ENCODE measurements at places on chromosomes 7 and 10.

DNA sequence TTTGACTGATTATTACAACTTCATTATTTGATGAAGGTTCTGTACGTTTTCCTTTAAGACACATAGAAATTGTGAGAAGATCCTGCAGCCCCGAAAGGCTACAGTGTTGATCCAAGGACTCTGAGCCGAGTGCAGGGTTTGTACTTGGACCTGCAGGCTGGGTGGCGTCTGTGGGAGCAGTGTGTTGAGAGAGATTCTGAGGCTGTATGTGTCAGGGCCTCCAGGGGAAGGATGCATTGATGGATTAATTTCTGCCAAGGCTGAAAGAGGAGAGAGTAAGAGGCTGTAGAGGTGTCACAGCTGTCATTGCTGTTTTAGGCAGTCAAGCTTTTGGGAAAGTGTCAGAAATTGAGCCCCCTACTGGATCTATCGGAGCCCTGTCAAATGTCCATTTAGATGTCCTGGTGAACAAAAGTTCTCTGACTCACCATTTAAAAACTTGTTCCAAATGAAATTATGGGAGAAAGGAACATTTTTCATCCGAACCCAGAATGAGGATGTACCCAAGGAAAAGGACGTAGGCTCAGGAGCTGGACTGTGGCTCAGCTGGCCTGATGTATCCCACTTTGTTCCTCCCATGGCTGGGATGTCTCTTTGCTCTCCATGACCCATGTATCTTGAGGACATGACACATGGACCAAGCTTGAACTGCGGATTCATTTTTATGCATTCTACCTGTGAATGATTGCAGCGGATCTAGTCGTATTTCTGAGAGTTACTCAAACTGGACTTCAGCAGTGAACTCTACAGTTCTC, 102.2 kb downstream of the TCF7L2 start:
- no peak for DNase-seq
- no peaks in the 10 kb centered on the region for H3K4me1 ChIP-seq
- no peak overlapping the region for H3K4me3 ChIP-seq
- no peaks in the 10 kb centered on the region for H3K36me3 ChIP-seq

GRCh38 chr7:6402041-6402440, 45.7 kb downstream of the DAGLB start:
- H3K4me3 ChIP-seq = no peak overlapping the region
- no peaks in the 10 kb centered on the region for H3K4me1 ChIP-seq
- DNase-seq = no peak
- peaks cover 59% of the 10 kb centered on the region for H3K36me3 ChIP-seq
- no peaks in the 10 kb centered on the region for H3K27me3 ChIP-seq
- no peak overlapping the region for H3K27ac ChIP-seq

- no peak for DNase-seq
- no peaks in the 10 kb centered on the region for H3K36me3 ChIP-seq
- no peak overlapping the region for H3K4me3 ChIP-seq
- H3K27ac ChIP-seq = no peak overlapping the region
- no peaks in the 10 kb centered on the region for H3K4me1 ChIP-seq
- H3K27me3 ChIP-seq = no peaks in the 10 kb centered on the region
These were observed 25.1 kb downstream of the MNX1 start for GRCh38 chr7:156985101-156985992.

DNA sequence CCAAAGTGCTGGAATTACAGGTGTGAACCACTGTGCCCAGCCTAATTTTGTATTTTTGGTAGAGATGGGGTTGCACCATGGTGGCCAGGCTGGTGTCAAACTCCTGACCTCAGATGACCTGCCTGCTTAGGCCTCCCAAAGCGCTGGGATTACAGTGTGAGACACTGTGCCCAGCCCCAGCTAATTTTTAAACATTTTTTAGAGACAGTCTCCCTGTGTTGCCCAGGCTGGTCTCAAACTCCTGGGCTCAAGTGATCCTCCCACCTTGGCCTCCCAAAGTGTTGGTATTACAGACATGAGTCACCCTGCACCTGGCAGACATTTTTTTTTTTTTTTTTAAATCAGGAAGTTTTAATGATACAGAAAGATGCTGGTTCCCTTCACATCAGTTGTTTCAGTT, 15.5 kb downstream of the DENND10 start:
- no peaks in the 10 kb centered on the region for H3K4me1 ChIP-seq
- H3K27me3 ChIP-seq = no peaks in the 10 kb centered on the region

- H3K36me3 ChIP-seq = no peaks in the 10 kb centered on the region
- no peaks in the 10 kb centered on the region for H3K4me1 ChIP-seq
- H3K27ac ChIP-seq = no peak overlapping the region
- no peak overlapping the region for H3K4me3 ChIP-seq
- DNase-seq = no peak
These were observed 975.2 kb downstream of the SORCS1 start for GRCh38 chr10:106189292-106189691.

DNA sequence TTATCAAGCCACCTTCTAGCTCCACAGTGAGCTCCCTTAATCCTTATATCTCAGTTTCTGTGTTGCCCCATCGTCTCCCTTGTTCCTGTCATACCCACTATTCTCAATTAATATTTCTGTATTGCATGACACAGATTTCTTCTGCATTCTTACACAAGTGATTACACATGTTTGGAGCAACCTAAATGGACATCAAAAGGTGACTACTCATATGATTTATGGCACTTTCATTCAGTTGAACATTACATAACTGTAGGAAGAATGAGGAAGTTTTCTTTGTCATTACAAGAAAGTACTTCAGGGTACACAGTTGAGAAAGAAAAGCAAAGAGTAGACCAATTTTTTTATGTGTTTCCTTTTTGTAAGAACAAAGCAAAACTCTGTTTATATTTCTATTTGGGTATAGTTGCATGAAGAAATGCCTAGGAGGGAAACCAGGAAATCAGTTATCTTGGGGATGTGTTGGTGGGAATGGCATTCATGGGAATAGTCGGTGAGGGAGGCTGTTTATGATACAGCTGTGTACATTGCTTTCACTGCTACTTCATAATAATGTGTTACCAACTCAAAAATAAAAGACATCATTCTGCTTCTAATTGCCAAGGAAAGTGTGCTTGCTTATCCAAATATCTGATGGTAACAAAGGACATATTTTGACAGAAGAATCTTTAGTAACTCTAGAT, 23.6 kb upstream of the PRSS37 start:
- H3K27me3 ChIP-seq = no peaks in the 10 kb centered on the region

DNA sequence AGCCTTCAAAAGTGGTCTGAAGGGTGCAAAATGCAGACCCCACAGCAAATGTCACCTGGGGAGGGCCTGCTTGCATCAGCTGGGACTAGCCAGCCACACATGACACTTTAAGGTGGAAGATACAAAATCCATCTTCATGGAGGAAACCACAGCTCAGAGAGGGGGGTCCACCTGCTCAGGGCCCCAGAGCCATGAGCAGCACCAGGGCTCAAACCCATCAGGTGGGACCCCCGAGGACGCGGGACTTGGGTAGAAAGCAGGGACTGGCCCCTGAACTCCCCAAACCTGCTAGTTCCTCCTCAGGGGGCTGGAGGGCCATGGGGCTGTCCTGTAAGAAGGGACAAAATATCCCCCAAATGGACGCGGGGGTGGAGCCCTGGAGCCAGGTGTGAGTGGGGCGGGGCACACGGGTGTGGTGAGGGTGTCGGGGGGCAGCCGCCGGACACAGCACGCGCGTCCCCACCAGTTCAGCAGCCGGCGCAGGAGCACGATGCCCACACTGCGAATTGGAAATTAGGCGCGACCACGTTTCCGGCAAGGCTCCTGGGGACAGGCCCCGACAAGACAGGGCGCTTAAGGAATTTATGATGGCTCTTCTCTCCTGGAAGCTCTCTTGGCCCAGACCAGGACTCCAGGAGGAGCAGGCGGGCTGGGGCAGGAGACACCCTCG, 8.0 kb downstream of the PDGFA start:
- H3K4me1 ChIP-seq = peaks cover 49% of the 10 kb centered on the region
- H3K27ac ChIP-seq = no peak overlapping the region
- no peak for DNase-seq
- H3K4me3 ChIP-seq = no peak overlapping the region
- peaks cover 53% of the 10 kb centered on the region for H3K36me3 ChIP-seq

GRCh38 chr10:69497231-69497561, 45.9 kb downstream of the TSPAN15 start:
- no peak overlapping the region for H3K4me3 ChIP-seq
- no peak for DNase-seq
- no peak overlapping the region for H3K27ac ChIP-seq
- no peaks in the 10 kb centered on the region for H3K4me1 ChIP-seq

GRCh38 chr7:112757337-112757736, 32.9 kb downstream of the TMEM168 start:
- no peaks in the 10 kb centered on the region for H3K36me3 ChIP-seq
- DNase-seq = no peak
- no peak overlapping the region for H3K27ac ChIP-seq
- no peaks in the 10 kb centered on the region for H3K27me3 ChIP-seq
- no peaks in the 10 kb centered on the region for H3K4me1 ChIP-seq

- no peak overlapping the region for H3K27ac ChIP-seq
- no peak for DNase-seq
- no peak overlapping the region for H3K4me3 ChIP-seq
- no peaks in the 10 kb centered on the region for H3K27me3 ChIP-seq
- no peaks in the 10 kb centered on the region for H3K4me1 ChIP-seq
These were observed 43.4 kb downstream of the TARP start for GRCh38 chr7:38229884-38230642.

GRCh38 chr10:26854524-26854923, 6.2 kb downstream of the ABI1 start:
- H3K36me3 ChIP-seq = no peaks in the 10 kb centered on the region
- no peaks in the 10 kb centered on the region for H3K27me3 ChIP-seq
- DNase-seq = no peak

Data from right atrium auricular region (tissue), 2 donors.